ENCODE measurements at places on chromosomes 6 and 20.

DNA sequence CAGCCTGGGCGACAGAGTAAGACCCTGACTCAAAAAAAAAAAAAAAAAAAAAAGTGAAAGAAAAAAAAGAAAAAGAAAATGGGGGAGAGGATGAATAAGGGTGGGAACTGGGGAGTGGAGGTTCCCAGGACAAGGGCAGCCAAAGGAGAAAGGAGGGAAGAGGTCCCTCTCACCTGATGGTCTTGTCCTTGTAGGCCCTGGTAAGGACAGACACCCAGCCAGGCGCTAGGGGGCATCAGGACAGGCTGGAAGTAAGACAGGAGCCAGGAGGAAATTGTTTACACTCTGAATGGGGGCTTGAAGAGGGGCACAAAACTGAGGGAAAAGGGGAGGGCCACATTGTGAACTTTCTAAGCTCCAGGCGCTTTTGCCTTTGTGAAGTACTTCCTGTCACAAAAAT lies 2.3 kb upstream of the ALDH5A1 start:
- no peak for DNase-seq

DNA sequence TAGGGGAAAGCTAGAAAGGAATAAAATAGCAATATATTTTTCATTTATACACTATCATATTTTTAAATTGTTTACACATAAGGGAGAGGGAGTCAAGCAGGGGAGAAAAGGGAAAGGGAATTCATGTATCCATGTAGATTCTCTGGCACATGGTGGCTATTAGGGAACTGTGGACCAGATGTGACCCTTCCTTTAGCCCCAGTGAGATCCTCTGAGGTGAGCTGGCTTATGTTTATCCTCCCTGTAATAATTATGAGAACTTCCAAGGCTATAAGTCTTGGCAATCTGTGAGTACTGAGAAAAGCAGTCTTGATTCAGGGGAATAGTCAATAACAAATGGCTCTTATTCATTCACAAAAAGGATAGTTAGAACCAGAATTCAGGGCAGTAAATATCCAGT lies 42.6 kb downstream of the TSBP1 start:
- no peak for DNase-seq

- DNase-seq: no peak
Observed at GRCh38 chr6:100959280-100959679, 78.2 kb upstream of the ASCC3 start.

GRCh38 chr6:123030282-123030681 lies 34.2 kb downstream of the CLVS2 start:
- no peak for DNase-seq

GRCh38 chr6:5463690-5464089 lies 202.4 kb downstream of the FARS2 start:
- DNase-seq: no peak

DNA sequence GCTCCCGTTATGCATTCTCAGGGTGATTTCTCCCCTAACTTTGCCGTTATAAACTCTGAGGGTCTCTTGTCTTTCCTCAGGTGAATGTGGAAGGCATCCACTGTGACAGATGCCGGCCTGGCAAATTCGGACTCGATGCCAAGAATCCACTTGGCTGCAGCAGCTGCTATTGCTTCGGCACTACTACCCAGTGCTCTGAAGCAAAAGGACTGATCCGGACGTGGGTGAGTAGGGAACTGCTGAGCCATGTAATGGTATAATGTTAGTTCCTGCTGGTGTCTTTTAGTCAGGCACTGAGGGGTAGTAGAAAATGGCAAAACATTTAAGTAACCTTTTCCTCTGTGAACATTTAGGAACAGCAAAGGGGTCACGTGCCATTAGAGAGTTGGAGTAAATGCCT lies 395.4 kb downstream of the ARHGAP18 start:
- no peak for DNase-seq
